ENCODE measurements at places on chromosomes 1 and 21. TPM values are rescaled to one million over a fixed set of nuclear protein-coding genes. Genes with fewer than 3 reads are reported as not detected.
A peak's percentile ranks its signal among the peaks of the same experiment; 100 is the strongest.

Gene GBP7
- total RNA-seq: not detected

DNA sequence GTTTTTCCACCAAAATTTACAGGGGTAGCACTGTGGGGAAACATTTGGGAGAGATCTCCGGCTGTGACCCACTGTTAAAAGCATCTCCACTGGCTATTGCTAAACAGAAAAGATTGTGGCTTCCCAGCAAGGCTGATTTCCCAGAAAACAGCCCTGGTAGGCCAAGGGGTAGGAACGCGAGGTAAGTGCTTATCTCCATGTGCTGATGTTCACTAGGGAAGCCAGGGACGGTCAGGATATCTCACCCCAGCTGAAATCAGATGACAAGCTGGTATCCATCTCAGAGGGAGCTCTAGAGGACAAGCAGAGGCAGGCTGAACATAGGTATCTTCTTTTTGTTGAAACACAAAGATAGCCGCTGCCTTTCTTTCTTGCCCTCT lies 63.6 kb downstream of the MIS18A start:
- no peak for DNase-seq

GRCh38 chr21:36610201-36610600 lies 88.7 kb upstream of the SIM2 start:
- DNase-seq: peak; percentile 77

GRCh38 chr1:9316080-9316444 lies 23.4 kb downstream of the SPSB1 start:
- peak; percentile 77 for DNase-seq

- DNase-seq: no peak
Measured at GRCh38 chr1:53330819-53331218, 2.9 kb upstream of the LRP8 start.

DNA sequence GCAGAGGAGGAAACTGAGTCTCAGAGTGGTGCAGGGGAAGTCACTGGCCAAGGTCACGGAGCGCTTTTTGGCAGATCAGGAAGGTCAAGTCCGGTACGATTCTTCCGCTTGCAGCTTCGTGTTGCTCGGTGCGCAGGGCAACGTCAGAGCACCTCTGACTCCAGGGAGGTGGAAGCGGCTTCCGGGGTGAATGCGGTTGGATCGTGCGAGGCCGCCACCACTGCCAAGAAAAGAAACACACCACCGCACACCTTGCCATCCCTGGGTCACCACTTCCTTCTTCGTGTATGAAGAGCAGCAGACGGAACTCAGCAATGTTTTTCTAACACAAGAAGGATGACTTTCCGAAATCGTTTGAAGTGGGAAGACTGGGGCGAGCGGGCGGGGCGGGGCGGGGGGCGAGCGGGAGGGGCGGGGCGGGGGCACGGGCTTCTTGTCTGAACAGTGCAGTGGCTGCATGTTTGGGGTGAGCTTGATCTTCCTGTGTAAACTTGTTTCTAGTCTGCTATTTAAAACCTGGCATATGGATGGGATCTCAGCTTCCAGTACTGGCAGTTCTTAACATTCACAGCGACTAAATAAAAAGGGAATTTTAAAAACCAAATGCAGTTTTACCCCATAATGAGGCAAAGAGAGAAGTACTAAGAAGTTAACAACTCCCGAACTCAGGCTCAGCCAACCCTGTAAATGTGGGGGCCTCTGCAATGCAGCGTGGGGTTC lies 300.0 kb downstream of the RRAGC start:
- no peak for DNase-seq
